ENCODE measurements at places on chromosomes 11 and 22.

GRCh38 chr11:67045314-67045713 is 11.3 kb upstream of the RHOD start:
- no peak overlapping the region for H3K4me3 ChIP-seq
- no peak overlapping the region for H3K27ac ChIP-seq
- DNase-seq = no peak
- H3K27me3 ChIP-seq = no peaks in the 10 kb centered on the region

DNA sequence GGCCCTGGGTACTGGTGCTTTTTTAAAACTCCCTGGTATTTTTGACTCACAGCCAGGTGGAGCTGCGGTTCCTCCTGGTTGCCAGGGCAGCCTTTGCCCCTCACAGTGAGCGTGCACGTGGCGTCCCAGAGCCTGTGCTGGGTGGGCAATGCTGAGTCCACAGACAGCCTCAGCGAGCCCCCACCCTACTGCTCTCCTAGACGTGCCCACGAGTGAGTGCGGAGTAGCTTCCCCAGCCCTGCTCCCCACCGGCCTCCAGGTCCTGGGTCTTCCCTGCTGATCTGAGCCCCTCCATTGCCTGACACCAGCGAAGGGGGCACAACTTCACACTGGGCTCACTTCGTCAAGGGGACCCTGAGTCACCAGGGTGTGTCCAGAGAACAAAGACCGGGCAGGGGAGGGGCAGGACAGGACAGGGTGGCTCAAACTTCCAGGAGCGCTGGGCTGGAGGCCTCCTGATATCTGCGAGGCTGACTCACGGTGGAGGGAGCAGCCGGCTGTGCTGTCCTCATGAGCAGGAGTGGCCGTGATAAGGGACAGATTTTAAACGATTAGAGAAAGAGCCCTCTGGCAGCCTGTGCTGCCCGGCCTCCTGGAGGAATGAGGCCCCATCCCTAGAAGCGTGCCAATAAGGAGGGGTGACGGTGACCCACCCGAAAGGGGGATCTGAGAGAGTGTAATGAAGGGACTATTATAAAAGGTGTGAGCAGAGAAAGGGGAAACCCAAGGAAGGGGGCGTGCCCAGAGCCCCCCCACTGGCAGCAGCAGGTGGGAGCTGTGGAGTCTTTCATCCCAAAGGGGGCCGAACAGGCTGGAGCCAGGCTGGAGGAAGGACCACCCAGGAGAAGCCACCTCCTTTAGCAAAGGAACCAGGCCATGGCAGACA is 129.3 kb upstream of the FGF3 start:
- no peak overlapping the region for H3K27ac ChIP-seq
- peak; percentile 55 for DNase-seq
- H3K36me3 ChIP-seq = no peaks in the 10 kb centered on the region

GRCh38 chr11:77067861-77068443 is 1.2 kb downstream of the CAPN5 start:
- no peaks in the 10 kb centered on the region for H3K36me3 ChIP-seq
- H3K27me3 ChIP-seq = no peaks in the 10 kb centered on the region
- peak overlapping the region; percentile 84 for H3K4me3 ChIP-seq
- H3K27ac ChIP-seq = no peak overlapping the region
- H3K4me1 ChIP-seq = peaks cover 12% of the 10 kb centered on the region

DNA sequence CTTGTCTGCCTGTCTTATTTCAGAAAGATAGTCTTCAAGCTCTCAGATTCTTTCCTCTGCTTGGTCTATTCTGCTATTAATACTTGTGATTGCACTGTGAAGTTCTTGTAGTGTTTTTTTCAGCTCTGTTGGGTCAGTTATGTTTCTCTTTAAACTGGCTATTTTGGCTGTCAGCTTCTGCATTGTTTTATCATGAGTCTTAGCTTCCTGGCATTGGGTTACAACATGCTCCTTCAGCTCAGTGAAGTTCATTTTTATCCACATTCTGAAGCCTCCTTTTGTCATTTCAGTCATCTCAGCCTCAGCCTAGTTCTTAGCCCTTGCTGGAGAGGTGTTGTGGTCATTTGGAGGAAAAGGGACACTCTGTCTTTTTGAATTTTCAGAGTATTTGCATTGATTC is 15.5 kb upstream of the DEPDC7 start:
- H3K27ac ChIP-seq = no peak overlapping the region
- DNase-seq = no peak
- H3K27me3 ChIP-seq = no peaks in the 10 kb centered on the region
- no peaks in the 10 kb centered on the region for H3K36me3 ChIP-seq

- no peak for DNase-seq
- H3K36me3 ChIP-seq = no peaks in the 10 kb centered on the region
- no peak overlapping the region for H3K27ac ChIP-seq
- no peaks in the 10 kb centered on the region for H3K4me1 ChIP-seq
Measured at GRCh38 chr22:27348634-27349033, 452.9 kb downstream of the MN1 start.

DNA sequence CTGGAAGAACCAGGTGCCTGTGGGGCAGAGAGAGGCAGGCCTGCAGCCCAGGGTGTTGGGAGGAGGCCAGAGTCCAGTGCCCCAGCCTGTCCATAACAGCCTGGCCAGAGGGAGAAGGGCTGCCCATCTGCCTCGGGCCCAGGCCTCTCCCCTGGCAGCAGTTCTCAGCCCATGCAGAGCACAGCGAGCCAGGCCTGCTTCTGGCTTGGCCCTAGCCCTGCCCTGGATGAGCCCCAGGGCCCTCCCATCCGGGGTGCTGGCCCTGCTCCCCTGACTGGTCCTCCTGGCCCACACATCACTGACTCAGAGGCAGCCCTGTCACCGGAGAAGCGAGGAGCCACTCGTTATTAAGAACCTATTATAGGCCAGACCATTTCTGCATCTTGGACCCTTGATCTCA is 19.7 kb upstream of the MYRF start:
- H3K27ac ChIP-seq = no peak overlapping the region
- no peaks in the 10 kb centered on the region for H3K27me3 ChIP-seq
- H3K36me3 ChIP-seq = no peaks in the 10 kb centered on the region
- no peak overlapping the region for H3K4me3 ChIP-seq
- H3K4me1 ChIP-seq = no peaks in the 10 kb centered on the region

- H3K27me3 ChIP-seq = no peaks in the 10 kb centered on the region
- DNase-seq = peak; percentile 48
- H3K4me3 ChIP-seq = no peak overlapping the region
- no peaks in the 10 kb centered on the region for H3K36me3 ChIP-seq
Measured at GRCh38 chr11:37712251-37712650, 1114.2 kb upstream of the RAG2 start.

GRCh38 chr11:328012-328411 is 7.4 kb upstream of the IFITM3 start:
- H3K27ac ChIP-seq = peak overlapping the region; percentile 32
- H3K4me1 ChIP-seq = peaks cover 6% of the 10 kb centered on the region
- no peaks in the 10 kb centered on the region for H3K36me3 ChIP-seq
- no peaks in the 10 kb centered on the region for H3K27me3 ChIP-seq
- DNase-seq = no peak

DNA sequence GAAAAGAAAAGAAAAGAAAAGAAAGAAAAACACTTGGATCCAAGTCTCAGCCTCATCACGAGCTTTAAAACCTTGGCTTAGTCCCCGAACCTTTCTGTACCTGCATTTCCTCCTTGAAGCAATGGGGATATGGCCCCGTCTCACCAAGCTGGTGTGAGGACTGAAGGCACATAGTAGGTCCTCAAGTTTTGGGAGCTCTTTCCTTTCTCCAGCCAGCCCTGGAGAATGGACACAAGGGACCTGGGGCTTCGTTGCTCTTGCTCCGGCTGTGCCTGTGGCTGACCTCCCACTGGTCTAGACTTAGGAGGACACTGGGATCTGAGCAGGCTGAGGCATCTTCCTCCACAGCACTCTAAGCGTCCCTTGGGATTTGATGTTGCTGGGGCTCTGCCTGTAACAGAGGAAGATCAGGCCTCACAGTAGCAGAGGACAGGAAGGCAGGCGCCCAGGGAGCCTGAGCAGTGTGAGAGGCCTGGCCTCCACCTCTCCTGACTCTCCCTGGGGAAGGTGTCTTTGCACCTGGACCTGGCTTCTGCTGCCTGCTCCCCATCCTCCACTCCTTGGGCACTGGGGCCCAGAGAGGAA is 32.8 kb downstream of the KCNC1 start:
- DNase-seq = no peak
- H3K4me1 ChIP-seq = no peaks in the 10 kb centered on the region
- H3K27me3 ChIP-seq = no peaks in the 10 kb centered on the region

- no peak for DNase-seq
- peaks cover 8% of the 10 kb centered on the region for H3K4me1 ChIP-seq
- H3K27me3 ChIP-seq = no peaks in the 10 kb centered on the region
- no peaks in the 10 kb centered on the region for H3K36me3 ChIP-seq
- no peak overlapping the region for H3K27ac ChIP-seq
Measured at GRCh38 chr22:36237462-36238372, 1.6 kb downstream of the APOL2 start.

DNA sequence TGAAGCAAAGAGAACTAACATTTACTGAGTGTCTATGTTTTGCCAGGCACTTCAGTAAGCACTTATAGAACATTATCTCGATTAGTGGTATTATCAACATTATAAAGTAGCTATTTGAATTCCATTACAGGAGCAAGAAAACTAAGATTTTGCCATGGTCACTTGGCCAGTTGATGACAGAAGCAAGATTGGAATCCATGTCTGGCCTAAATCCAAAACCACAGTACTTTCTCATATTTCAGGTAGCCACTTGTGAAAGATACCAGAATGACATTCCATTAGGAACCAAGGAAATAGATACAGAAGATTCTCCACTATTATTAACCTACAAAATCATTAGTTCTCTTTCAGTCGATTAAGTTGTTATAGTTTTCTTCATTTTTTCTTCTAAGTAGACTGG is 691.0 kb upstream of the API5 start:
- H3K27me3 ChIP-seq = no peaks in the 10 kb centered on the region
- H3K27ac ChIP-seq = no peak overlapping the region
- no peaks in the 10 kb centered on the region for H3K36me3 ChIP-seq
- no peaks in the 10 kb centered on the region for H3K4me1 ChIP-seq
- no peak overlapping the region for H3K4me3 ChIP-seq
- DNase-seq = no peak

DNA sequence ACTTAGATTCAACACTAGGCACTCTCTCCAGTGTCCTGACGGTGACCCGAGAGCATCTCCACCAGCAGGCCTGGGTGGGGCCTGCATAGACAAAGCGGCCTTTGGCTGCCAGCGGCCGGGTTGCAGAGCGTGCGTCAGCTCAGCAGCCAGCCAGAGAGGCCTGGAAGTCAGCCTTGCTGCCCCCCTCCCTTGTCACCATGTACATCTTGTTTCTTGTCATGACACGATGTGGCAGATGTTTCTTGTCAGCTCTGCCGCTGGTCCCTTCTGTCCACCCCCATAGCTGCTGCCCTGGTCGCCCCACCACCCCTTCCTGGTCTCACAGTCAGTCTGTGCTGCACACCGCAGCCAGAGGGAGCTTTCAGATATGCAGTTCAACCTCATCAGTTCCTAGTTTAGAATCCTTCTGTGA is 33.1 kb upstream of the CBX7 start:
- DNase-seq = no peak
- H3K36me3 ChIP-seq = no peaks in the 10 kb centered on the region
- H3K27me3 ChIP-seq = no peaks in the 10 kb centered on the region
- H3K27ac ChIP-seq = no peak overlapping the region
- no peak overlapping the region for H3K4me3 ChIP-seq

DNA sequence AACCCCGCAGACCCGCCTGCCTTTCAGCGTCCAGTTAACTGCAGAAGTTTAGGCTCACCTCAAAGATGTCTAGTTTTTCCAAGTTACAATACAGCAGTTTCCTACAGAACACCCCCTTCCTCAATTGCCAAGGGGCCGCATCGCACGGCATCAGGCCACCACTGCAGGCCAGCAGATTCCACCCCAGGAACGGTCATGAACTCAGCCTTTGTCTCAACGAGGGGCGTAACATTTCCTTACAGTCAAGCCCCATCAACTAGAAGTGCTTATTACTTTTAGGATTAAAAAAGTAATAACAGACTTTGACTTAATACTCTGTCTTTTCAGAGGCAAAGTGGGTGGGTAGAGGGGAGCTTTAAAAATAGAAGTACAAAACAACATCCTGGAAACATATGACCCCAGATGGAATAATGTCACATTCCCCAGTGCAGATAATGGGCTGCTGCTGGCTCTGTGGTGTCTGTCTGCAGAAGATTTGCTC is 36.3 kb downstream of the PPP2R1B start:
- H3K27me3 ChIP-seq = no peaks in the 10 kb centered on the region
- no peaks in the 10 kb centered on the region for H3K4me1 ChIP-seq
- no peak for DNase-seq
- no peaks in the 10 kb centered on the region for H3K36me3 ChIP-seq

- no peaks in the 10 kb centered on the region for H3K36me3 ChIP-seq
- peaks cover 11% of the 10 kb centered on the region for H3K4me1 ChIP-seq
- no peak for DNase-seq
- H3K27me3 ChIP-seq = no peaks in the 10 kb centered on the region
Measured at GRCh38 chr11:57596266-57596885, 1.1 kb upstream of the SERPING1 start.

GRCh38 chr22:45574069-45574703 is 71.5 kb downstream of the FBLN1 start:
- no peak for DNase-seq
- H3K4me1 ChIP-seq = no peaks in the 10 kb centered on the region
- H3K27ac ChIP-seq = no peak overlapping the region
- H3K36me3 ChIP-seq = no peaks in the 10 kb centered on the region
- no peaks in the 10 kb centered on the region for H3K27me3 ChIP-seq

GRCh38 chr11:64802370-64803157 is 450 bp downstream of the MAP4K2 start:
- H3K27ac ChIP-seq = no peak overlapping the region
- H3K27me3 ChIP-seq = no peaks in the 10 kb centered on the region
- peak overlapping the region; percentile 65 for H3K4me3 ChIP-seq
- H3K36me3 ChIP-seq = no peaks in the 10 kb centered on the region
- H3K4me1 ChIP-seq = peaks cover 4% of the 10 kb centered on the region
- peak; percentile 17 for DNase-seq

GRCh38 chr11:86933891-86934581 is 21.2 kb downstream of the FZD4 start:
- H3K4me3 ChIP-seq = no peak overlapping the region
- no peak for DNase-seq
- H3K36me3 ChIP-seq = no peaks in the 10 kb centered on the region
- H3K27me3 ChIP-seq = no peaks in the 10 kb centered on the region
- peaks cover 21% of the 10 kb centered on the region for H3K4me1 ChIP-seq

GRCh38 chr22:18148293-18148965 is 1.5 kb upstream of the USP18 start:
- no peak overlapping the region for H3K4me3 ChIP-seq
- peaks cover 9% of the 10 kb centered on the region for H3K4me1 ChIP-seq
- peaks cover 4% of the 10 kb centered on the region for H3K27me3 ChIP-seq
- no peak overlapping the region for H3K27ac ChIP-seq
- DNase-seq = no peak
- H3K36me3 ChIP-seq = no peaks in the 10 kb centered on the region

- H3K4me1 ChIP-seq = peaks cover 61% of the 10 kb centered on the region
- no peaks in the 10 kb centered on the region for H3K27me3 ChIP-seq
- H3K4me3 ChIP-seq = no peak overlapping the region
- H3K36me3 ChIP-seq = no peaks in the 10 kb centered on the region
Measured at GRCh38 chr22:26573026-26573662, 16.8 kb downstream of the TPST2 start.

GRCh38 chr11:94151903-94152677 is 23.4 kb downstream of the PANX1 start:
- no peak for DNase-seq
- H3K27ac ChIP-seq = no peak overlapping the region
- H3K36me3 ChIP-seq = peaks cover 16% of the 10 kb centered on the region
- H3K27me3 ChIP-seq = no peaks in the 10 kb centered on the region
- H3K4me3 ChIP-seq = no peak overlapping the region
- peaks cover 54% of the 10 kb centered on the region for H3K4me1 ChIP-seq

Data from GM23338 (cell line).